ENCODE measurements at places on chromosomes 13 and 19.

DNA sequence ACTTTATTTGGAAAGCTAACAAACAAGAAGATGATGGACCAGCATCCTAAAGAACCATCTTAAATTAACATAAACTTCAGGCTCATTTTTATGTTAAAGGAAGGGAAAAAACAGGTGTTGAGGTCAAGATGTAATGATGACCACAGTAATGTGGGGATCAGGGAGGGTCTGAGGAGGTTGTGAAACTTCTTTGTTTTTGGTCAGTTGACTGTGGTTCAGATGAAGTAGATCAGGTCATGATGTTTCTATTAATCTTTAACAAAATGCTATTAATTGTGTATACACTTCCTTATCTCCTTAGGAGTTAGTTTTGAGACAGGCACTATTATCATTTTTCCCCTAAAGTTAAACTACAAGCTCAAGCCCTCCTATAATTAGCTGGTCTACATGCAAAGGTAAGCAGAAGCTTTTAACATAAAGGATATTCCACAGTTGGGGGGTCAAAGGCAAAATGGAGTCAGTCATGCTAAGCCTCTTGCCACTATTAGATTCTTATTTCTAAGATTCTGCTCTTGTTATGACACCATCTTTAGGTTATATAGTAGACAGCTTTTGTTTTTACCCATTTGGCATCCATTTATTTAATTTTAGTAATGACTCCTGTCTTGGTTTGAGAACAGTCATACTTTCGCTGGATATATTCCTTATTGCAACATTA, 800.1 kb upstream of the PCDH9 start:
- no peak for DNase-seq

DNA sequence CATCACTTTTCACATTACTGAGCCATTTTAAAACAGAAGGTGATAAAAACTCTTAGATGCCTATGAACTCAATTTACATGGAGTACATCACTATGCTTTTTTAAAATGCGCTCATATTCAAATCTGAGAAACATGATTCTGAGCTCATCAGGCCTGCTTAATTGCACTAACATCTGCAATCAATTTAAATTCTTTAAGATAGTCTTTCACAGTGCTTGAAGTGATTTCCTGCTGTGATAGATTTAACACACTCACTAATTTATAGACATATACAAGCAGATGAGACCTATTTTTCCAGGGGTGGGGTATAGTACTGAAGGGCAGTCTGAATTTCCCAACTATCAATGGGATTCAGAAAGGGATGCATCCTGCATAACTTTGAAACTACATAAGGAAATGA, 82.9 kb downstream of the DIAPH3 start:
- no peak for DNase-seq

DNA sequence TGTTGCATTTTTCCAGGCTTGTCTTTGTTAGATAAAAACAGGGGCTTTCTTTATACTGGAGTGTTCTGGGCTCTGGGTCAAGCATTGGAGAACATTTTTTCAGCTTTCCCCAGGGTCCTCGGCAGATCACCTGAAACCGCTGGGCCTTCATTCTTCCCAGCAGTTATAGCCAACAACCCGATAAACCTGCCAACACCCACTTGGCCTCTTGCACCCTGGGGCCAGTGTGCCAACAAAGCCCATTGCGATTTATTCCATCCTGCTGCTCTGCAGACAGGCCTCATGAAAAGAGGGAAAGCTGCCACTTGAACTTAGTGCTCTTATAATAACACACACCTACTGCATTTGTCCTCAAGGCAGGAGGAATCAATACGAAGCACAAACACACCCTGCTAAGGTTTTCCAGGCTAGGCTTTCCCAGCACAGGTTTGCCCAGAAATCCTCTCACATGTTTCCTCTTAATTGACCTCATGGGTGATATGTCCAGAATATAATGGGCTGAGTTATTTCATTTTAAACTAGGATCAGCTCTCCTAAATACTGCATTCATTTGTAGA, 669.3 kb downstream of the LIG4 start:
- DNase-seq: no peak

GRCh38 chr19:35442091-35442490, 6.0 kb upstream of the FFAR2 start:
- no peak for DNase-seq
